Left cardiac atrium (tissue), 4 donors: ENCODE measurements at places on chromosomes 5 and 9.

GRCh38 chr9:121207371-121207940 lies 5.8 kb upstream of the RAB14 start:
- DNase-seq, result no peak

DNA sequence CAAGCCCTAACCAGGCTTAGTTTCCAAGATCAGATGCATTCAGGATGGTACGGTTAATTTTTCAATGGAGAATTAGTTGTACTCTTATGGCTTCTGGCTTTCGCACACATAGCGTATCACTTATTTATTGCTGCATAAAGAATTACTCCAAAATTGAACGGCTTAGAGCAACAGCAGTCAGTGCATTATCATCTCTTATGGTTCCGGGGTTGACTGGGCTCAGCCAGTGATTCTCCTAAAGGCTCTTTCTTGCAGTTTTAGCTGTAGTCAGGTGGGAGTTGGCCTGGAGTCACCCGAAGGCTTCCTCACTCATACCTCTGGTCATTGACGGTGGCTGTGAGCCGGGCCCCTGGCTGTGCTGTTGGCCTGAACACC lies 595 bp upstream of the GRHPR start:
- DNase-seq, result no peak

GRCh38 chr5:43920422-43920821 lies 317.4 kb downstream of the NNT start:
- no peak for DNase-seq

DNA sequence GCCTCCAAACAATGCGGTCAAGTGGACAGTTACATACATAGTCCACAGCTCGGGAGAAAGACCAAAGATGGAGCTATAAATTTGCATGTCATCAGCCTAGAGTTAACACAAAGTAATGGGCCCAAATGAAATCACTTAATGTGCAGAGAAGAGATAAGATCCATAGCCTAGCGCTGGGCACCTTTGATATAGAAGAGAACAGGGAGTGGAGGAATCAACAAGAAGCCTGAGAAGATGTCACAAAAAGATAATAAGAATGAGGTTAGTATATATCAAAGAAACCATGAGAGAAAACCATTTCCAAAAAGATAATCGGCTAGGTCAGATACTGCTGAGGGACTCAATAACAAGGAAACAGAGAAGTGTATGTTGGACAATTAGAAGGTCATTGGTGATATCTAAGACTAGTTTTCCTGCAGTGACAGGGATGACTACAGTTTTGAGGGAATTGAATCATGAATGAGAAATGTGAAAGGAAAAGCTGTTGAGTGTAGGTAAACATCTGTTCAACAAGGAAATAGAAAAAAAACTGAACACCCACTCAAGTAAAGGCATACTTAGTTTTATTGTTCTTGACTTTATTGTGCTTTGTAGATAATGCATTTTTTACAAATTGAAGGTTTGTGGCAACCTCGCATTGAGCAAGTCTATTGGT lies 68.7 kb upstream of the CDH6 start:
- no peak for DNase-seq

DNA sequence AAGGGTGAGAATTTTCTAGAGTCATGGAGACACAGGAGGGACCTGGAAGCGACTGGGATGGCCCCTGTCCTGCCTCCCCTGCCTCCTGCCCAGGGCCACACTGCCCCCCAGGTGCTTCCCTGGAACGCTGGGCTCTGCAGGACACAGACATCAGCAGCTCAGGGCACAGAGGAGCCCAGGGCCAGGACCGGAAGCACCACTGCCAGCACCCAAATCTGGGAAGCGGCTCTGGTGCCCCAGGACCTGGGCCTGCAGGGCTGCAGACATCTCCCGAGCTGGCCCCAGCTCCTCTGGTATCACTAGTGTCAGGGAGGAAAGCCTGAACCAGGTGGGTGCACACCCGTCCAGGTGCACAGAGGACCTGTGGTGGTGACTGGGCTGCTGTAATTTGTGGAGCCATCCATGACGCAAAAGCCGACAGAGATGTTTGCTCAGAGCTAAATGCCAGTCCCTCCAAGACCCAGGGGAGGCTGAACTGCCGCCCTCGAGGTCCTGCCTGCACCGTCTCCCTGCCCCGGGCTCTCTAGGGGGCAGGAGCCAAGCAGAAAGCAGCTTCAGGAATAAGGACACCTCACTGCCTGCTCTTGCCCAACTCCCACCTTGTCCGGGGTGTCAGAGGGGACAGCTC lies 46.0 kb upstream of the SIMC1 start:
- no peak for DNase-seq

DNA sequence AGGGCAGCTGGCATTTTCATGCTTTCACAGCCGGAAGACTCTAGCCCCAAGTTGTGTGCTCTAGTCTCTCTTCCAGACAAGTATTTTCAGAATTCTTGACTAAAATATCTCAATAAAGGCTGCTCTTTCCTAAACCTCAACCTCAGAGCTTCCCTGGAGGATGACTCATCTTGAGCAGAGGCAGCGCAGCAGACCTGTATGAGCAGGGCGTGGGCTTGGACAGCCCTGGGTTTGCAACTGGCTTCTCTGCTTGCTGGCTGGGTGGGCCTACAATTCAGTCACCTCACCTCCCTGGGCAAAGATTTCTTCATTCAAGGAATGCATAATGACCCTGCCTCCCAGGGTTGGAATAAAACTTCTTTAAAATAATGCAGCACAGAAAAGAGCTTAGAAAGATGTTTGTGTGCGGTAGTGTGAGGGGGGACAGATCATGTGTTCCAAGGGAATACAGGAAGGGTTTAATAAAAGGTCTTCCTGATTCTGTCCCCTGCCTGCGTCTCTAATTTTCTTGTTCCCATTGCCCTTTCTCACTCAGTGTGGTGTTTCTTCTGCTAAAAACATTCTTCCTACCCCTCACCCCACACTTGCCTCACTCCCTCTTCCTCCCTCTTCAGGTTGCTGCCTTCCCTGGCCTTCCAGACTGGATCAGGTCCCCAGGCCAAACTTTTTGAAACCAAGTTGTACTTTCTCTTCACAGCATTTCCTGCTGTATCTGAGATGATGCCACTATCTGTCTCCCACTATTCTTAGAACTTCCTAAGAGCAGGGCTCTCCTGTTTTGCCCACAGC lies 39.4 kb upstream of the MAP1B start:
- no peak for DNase-seq

DNA sequence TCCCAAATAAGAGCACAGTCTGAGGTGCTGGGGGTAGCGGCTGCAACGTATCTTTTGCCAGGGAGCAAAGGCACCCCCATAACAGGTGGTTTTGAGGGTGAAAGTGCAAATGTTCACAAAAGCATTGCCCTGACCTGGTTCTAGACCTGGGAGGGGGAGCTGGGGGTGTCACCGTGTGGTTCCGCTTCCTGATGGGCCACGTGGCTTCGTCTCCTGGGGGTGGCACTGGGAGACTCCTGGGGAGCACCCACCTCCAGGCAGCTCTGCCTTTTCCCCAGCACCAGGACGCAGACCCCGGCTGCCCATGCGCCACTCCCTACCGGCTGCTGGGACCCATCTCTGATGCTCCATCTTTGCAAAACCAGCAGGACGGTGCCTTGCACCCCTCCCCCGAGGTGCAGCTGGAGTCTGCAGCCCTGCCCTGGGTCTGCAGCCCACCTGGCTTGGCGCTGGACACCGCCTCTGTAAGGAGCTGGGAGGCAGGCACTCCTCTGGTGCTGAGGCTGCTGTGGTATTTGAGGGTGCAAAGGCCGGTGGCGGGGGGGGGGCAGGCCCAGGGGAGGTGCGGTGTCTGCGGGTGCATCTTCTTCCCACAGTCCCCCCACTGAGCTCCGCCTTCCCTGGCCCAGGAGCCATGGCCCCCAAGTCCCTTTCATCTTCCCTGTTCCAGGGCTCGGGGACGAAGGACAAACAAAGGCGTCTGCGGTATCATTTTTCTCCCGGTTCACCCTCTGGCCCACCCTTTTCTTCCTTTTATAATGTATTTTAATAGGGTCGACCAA lies 29.8 kb upstream of the RXRA start:
- DNase-seq, result peak; percentile 13

GRCh38 chr5:137808503-137809135 lies 54.5 kb upstream of the HNRNPA0 start:
- DNase-seq, result peak; percentile 51

- no peak for DNase-seq
Observed at GRCh38 chr9:126678989-126679388, 65.3 kb downstream of the LMX1B start.

DNA sequence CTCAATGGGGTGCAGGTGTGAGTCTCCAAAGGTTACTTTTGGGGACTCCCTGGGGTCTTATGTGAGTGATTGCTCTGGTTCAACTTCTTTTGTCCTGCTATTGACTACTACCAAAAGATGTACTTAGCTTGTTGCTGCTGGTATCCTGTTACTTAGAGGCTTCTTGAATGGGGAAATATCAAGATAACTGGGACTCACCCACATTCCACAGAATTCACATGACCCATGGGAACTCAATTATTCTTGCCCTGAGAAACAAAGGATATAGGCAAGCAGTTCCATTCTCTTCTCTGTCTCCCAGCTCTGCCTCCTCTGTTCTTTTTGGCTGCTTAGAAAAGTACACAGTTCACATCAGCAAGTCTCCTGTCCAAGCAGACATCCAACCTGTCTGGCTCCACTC lies 105.9 kb downstream of the UNC13B start:
- DNase-seq, result no peak

DNA sequence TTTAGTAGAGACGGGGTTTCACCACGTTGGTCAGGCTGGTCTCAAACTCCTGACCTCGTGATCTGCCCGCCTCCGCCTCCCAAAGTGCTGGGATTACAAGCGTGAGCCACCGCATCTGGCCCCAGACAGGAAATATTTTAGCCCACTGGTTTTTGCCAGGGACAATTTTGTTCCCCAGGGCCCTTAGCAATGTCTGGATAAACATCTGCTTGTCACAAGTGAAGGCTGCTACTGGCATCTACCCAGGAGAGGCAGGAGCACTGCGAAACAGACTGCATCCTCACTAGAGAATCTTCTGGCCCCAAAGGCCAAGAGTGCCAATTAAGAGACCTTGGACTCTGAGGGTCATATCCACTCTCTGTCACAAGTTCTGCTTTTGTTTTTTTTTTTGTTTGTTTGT lies 2.4 kb upstream of the TPRN start:
- no peak for DNase-seq

DNA sequence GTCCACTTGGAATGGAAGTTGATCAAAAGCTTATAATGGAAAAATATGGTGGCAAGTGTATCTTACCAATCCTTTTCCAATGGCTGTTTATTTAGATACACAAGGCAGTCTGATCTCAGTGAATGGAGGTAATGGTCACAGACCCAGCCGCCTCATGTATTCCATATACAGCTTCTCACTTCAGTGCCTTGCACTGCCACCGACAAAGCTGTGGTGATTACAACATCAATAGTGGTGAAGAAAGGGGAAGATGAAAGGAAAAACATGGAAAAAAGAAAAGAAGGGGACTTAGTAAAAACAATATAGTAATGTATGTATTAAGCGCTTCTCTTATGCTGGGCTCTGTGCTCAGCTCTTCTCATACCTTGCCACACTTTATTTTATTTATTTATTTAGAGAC lies 297.3 kb upstream of the RASA1 start:
- DNase-seq, result no peak

DNA sequence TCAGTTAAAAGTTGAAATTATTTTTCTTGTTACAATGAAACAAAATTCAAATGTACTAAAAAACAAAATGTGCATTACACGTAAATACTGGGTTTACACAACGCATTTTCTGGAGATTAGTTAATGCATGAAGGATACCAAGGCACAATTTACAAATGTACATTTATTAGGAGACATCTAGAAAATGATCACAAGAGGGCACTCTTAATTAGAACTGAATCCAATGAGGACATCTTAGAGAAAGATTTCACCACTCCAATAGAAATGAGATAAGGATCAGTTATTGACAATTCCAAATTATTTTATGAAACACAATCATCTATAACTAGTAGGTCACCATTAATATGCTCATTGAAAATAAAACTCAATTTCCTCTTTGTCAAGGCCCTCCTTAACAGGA lies 36.6 kb upstream of the CDH12 start:
- DNase-seq, result no peak

GRCh38 chr5:81787474-81788242 lies 36.8 kb upstream of the SSBP2 start:
- peak; percentile 56 for DNase-seq

DNA sequence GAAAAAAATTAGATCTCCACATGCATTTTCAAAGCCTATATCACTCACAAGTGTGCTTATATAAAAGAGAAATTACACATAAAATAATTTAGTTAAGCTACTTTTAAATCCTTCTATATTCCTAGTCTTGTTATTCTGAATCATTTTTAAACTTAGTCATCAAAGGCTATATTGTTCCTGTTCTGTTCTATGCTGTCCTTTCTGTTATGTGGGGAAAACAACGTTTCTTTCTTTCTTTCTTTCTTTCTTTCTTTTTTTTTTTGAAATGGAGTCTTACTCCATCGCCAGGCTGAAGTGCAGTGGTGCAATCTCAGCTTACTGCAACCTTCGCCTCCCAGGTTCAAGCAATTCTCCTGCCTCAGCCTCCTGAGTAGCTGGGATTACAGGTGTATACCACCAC lies 389.2 kb upstream of the FTMT start:
- DNase-seq, result no peak

GRCh38 chr9:133129001-133129795 lies 8.2 kb upstream of the RALGDS start:
- no peak for DNase-seq

DNA sequence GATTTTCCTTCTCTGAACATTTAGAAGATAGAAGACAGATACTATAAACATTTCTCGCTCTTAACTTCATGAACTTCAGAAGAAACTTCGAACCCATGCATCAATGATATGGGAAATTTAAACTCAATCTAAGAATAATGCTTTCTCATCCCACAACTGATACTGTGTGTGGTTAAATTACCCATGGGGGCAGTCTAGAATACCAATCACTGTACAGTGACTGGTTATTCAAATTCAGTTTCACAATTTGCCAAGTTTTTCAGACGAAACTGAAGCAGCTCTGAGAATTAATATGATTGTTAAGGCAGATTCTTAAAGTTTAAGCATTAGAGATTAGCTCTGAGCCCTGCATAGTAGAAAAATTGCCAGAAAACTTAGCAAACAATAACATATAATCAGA lies 431.0 kb downstream of the SH3GL2 start:
- DNase-seq, result no peak

- peak; percentile 78 for DNase-seq
Observed at GRCh38 chr5:96963267-96963666, 27.4 kb downstream of the LNPEP start.

DNA sequence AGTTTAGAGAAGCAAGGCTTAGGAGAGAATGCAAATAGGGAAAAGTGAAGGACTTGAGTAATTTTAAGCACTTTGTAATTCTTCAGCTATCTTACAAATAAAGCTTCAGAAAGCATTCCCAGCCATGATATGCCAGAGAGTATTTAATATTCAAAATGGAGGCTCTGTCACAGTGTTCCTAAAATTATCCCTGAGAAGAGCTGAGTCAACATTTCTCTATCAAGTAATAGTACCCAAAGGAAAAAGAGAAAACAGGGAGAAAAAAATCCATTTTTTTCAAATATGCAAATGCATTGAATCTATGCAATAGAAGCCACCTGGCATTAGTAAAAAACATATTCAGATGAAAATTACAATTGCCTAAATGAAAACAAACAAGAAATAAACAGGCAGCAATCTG lies 392.6 kb upstream of the FAM174A start:
- DNase-seq, result no peak

- no peak for DNase-seq
Observed at GRCh38 chr5:172686111-172686510, 45.0 kb downstream of the NEURL1B start.
